NCI-H1105 treated with DMSO at 0.1 percent for 48 hours (cell line): ENCODE measurements at places on chromosomes 16 and 17.
A peak's percentile ranks its signal among the peaks of the same experiment; 100 is the strongest.

DNA sequence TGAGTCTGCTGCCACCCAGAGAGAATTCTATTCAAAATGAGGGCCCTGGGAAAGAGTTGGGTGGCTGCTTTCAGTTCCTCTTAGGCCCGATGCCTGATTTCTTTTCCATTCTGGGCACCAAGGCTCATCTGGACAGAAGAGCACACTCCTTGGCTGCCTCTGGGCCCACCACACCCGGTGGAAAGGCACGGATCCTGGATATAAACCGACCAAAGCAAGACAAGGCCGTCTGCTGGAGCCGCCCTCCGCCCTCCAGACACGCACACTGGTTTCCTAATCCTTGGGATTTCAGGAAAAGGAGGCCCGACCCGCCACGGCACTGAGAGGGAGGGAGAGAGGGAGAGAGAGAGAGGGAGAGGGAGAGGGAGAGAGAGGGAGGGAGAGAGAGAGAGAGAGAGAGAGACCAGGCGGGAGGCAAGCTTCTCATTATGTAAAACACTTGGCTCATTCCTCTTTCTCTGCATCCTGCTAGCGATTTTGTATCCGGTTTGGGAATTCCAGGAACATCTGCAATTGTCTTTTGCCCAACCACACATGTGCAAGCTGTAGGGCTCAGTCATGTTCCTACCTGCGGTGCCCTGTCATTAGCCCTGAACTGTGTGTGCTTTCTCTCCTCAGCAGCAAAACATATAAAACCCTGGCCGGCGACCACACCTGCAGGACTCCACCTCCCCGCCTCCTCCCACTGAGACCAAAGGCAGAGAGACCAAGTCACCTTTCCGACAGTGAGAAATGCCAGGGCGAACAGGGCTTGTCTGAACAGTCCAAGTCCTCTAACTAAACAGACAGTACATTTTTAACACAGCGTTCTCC is 347.2 kb downstream of the SOX9 start:
- DNase-seq = no peak

GRCh38 chr16:85335584-85336491 is 223.6 kb upstream of the CIBAR2 start:
- DNase-seq = no peak

DNA sequence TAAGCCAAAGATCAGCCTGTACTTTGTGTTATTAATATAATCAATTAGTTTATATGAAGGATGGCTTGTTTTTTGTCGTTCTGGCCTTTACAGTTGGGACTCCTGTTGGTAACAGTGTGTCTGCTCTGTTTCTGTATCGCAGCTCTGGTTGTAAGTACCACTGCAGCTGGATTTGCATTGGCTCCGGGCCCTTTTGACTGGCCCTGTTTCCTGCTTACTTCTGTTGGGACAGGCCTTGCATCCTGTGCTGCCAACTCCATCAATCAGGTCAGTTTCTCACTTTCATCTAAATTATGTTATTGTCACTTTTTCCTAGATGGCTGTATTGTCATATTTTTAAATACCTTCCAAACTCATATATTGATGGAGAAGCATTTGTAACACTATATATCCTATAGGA is 32.7 kb downstream of the COX10 start:
- DNase-seq = no peak

DNA sequence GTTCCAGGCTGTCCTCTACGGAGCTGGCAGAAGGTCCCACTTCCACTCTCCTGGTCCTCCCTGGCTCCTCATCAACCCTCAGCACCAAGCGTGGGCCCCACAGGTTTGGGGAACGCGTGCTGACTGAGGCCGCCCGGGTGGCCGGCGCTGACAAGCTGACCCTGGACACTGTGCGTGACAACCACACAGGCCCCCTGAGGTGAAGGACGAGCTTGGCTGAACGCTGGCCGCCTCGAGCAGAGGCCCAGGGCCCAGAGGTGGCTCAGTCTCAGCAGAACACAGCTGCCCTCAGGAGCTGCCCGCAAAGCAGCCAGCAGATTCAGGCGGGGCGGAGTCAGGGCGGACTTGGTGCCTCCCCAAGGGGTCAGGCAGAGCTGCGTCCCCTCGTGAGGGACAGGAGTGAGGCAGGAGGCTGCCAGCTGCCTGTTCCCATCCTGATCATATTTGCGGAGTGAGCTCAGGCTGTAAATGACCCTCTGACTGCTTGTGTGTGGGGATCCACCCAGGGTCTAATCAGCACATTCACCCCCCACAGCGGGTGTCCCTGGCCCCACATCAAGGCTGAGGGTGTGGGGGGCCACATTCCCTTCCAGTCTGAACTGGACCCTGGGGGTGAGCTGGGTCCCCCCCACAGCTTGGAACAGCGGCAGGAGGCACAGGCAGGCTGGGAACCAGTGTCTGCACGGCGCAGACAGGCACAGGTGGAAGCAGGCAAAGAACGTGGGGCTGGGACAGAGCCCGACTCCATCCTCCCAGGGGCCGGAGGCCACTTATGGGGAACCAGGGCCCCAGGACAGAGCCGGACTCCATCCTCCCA is 105.1 kb upstream of the METRNL start:
- DNase-seq = no peak

DNA sequence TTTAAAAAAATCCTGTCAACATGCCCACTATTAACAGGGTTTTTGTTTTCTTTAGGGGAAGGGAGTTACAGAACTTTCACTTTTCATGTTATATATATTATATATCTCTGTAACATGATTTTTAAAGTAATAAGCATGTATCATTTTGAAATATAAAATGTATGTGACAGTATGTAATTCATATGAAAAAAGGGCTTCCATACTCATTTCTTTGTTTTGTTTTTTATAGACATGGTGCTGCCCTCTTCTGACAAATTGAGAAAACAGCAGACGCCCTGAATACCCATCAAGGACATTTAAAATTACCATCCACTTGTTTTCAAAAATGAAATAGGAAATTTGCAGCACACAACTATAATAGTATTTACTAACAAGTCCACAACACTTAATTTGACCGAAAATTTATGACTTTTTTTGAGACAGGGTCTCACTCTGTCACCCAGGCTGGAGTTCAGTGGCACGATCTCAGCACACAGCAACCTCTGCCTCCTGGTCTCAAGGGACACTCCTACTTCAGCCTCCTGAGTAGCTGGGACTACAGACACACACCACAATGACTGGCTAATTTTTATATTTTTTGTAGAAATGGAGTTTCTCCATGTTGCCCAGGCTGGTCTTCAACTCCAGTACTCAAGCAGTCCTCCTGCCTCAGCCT is 30.4 kb downstream of the CFDP1 start:
- peak; percentile 29 for DNase-seq
